ENCODE measurements at places on chromosomes 16 and 17.

DNA sequence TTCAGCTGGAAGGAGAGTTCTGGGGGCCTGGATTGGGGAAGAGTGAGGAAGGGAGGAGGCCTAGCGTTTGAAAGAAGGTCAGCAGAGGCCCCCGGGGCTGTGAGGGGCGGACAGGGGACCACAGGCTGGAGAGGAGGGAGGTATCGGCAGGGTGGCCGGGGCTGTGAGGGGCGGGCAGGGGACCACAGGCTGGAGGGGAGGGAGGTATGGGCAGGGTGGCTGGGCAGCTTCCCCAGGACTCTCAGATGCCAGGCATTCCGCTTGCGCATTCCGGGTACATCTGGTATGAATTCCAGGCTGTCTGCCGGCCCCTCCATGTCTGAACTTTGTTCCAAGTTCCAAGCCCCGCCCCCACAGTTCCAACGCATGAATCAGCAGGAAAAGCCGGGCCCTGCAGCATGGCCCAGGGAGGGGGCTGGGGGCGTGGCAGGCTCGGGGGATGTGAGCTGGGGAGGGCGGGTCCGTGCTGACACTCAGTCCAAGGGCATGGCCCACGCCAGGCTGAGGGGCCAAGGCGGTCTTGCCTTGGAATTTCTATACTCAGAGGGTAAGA lies 4.3 kb upstream of the TLCD2 start:
- H3K27ac ChIP-seq = peak overlapping the region; percentile 100
- H3K27me3 ChIP-seq = no peaks in the 10 kb centered on the region
- H3K4me1 ChIP-seq = peaks cover 16% of the 10 kb centered on the region
- peaks cover 22% of the 10 kb centered on the region for H3K36me3 ChIP-seq

GRCh38 chr16:50744881-50745280 lies 3.0 kb downstream of the CYLD start:
- no peak overlapping the region for H3K4me3 ChIP-seq
- peaks cover 16% of the 10 kb centered on the region for H3K4me1 ChIP-seq
- no peak for DNase-seq
- H3K27me3 ChIP-seq = no peaks in the 10 kb centered on the region

DNA sequence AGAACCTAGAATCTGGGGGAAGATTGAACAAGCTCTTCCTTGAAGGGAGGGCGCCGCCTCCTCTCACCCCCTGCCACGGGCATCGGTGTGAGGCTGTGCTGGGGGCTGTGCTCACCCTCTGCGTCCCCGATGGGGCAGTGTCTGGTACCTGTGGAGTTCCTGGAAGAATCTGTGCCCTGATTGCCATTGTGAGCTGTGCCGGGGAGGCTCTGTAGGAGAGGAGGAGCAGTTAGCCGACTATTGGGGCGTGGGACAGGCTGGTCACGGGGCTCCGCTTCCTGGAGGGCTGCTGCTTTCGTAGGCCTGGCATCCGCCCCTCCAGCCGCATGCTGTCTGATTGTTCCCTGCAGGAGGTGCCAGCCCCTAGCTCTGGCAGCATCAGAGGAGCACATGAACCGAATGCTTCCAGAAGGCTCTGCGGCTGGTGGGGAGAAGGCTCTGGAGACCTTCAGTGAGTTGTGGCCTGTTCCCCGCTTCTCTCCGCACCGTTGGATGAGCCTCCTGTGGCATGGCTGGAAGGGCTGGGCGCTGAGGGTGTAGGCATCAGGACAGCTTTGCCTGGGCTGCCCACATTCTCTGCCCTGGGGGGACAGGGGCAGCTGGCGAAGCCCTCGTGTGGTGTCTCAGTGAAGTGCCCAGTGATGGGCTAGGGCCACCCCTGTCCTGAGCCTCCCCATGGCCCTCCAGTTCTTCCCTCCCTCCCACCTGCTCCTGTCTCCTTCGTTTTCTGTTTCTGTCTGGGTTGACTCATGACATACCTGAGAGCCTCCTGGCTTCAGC lies 86.9 kb downstream of the SEC14L1 start:
- no peaks in the 10 kb centered on the region for H3K36me3 ChIP-seq
- no peaks in the 10 kb centered on the region for H3K4me1 ChIP-seq
- no peak for DNase-seq
- H3K27me3 ChIP-seq = no peaks in the 10 kb centered on the region

DNA sequence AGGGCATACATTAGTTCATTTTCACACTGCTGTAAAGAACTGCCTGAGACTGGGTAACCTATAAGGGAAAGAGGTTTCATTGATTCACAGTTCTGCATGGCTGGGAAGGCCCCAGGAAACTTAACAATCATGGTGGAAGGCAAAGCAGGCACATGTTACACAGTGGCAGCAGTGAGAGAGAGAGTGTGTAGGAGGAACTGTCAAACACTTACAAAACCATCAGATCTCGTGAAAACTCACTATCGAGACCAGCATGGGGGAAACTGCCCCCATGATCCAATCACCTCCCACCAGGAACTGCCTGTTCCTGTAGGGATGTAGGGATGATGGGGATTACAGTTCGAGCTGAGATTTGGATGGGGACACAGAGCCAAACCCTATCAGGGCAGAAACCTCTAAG lies 17.2 kb downstream of the NUBP1 start:
- DNase-seq = no peak
- H3K4me1 ChIP-seq = peaks cover 9% of the 10 kb centered on the region
- H3K4me3 ChIP-seq = no peak overlapping the region
- no peak overlapping the region for H3K27ac ChIP-seq

DNA sequence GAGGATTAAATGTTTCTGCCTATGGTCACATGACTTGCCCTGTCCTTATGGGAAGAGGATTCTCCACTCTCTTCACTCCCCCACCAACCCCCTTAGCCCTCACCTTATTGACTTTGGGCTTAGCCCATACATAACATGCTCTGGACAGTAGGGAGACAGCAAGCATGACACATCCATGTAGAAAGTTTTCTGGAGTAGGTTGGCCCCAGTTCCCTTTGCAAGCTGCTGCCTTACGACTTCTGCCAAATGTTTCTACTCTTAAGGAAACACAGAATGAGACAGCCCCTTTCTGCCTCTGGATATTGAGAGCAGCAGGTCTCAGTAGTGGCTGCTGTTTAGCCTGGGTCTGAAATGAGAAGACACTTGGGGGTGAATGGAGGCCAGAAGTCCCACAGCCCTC lies 282.2 kb downstream of the MAP2K6 start:
- H3K36me3 ChIP-seq = no peaks in the 10 kb centered on the region
- no peak overlapping the region for H3K4me3 ChIP-seq
- no peak overlapping the region for H3K27ac ChIP-seq
- DNase-seq = no peak
- no peaks in the 10 kb centered on the region for H3K4me1 ChIP-seq

GRCh38 chr16:12260647-12261262 lies 284.2 kb downstream of the SNX29 start:
- no peak for DNase-seq
- no peaks in the 10 kb centered on the region for H3K4me1 ChIP-seq
- no peak overlapping the region for H3K27ac ChIP-seq
- H3K27me3 ChIP-seq = no peaks in the 10 kb centered on the region

DNA sequence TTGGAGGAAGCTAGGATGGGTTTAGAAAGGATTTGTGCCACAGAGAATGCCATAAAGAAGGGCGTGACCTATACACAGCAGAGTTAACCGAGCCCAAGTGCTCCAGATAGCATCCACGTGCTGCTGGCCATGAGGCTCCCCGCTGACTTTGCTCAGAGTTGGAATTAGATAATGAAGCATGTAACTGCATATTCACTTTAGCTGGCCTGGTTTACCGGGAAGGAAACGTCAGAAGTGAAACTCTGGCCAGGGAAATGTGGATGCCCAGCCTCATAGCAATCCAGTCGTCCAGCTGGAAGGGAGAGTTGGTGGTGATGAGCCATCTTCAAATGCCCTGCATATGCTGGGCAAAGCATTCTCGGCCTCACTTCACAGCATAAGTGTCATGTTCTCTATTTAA lies 6.1 kb downstream of the KRT35 start:
- H3K36me3 ChIP-seq = no peaks in the 10 kb centered on the region
- H3K4me3 ChIP-seq = no peak overlapping the region
- no peak for DNase-seq
- no peaks in the 10 kb centered on the region for H3K27me3 ChIP-seq
- no peak overlapping the region for H3K27ac ChIP-seq

DNA sequence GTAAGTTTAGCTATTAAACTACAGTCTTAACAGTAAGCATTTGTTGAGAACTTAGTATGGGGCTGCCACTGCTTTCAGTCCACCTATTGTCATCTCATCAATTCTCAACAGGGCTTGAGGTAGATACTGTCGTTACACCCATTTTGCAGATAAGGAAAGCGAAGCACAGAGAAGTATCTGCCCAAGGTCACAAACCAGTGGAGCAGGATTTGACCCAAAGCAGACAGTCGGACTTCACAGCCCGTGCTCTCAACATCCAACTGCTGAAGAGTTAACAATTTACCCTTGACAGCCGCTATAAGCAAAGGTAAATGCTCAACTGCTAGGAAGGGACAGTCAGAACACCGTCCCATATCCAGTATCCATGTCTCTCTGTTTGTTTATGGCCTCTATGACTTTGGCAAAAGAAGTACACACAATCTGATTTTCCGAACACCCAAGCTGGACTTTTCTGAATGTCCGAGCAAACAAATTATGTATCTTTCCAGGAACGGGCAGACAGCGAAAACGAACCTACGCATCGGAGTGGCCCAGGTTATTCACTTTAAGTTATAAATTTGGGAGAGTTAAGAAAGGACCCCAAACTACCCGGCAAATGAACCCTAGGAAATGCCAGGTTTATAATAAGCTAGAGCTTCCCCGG lies 1.2 kb downstream of the SIAH1 start:
- peak overlapping the region; percentile 81 for H3K27ac ChIP-seq
- peaks cover 34% of the 10 kb centered on the region for H3K4me1 ChIP-seq
- DNase-seq = peak; percentile 65
- no peaks in the 10 kb centered on the region for H3K36me3 ChIP-seq

- H3K36me3 ChIP-seq = no peaks in the 10 kb centered on the region
- no peak for DNase-seq
- no peak overlapping the region for H3K27ac ChIP-seq
- no peak overlapping the region for H3K4me3 ChIP-seq
- peaks cover 8% of the 10 kb centered on the region for H3K4me1 ChIP-seq
Observed at GRCh38 chr16:27258241-27258734, 10.3 kb downstream of the NSMCE1 start.

DNA sequence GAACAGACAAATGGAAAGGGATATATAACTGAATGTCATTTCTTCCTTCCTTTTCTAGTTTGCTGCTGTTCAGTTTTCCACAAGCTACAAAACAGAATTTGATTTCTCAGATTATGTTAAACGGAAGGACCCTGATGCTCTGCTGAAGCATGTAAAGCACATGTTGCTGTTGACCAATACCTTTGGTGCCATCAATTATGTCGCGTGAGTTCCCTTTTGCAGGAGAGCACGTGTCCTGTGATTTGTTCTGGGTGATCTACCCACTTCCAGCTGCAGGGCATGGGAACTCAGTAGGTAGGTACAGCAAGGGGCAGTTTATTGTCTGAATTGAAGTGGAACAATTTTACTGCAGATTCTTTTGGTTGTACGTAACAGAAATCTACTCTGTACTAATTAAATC lies 8.8 kb downstream of the ITGAL start:
- H3K27me3 ChIP-seq = no peaks in the 10 kb centered on the region
- no peak overlapping the region for H3K4me3 ChIP-seq
- no peak overlapping the region for H3K27ac ChIP-seq
- no peaks in the 10 kb centered on the region for H3K36me3 ChIP-seq

- no peaks in the 10 kb centered on the region for H3K36me3 ChIP-seq
- H3K27ac ChIP-seq = no peak overlapping the region
- H3K27me3 ChIP-seq = no peaks in the 10 kb centered on the region
- no peak overlapping the region for H3K4me3 ChIP-seq
- no peak for DNase-seq
- no peaks in the 10 kb centered on the region for H3K4me1 ChIP-seq
Observed at GRCh38 chr16:55710466-55710865, 54.7 kb downstream of the SLC6A2 start.

DNA sequence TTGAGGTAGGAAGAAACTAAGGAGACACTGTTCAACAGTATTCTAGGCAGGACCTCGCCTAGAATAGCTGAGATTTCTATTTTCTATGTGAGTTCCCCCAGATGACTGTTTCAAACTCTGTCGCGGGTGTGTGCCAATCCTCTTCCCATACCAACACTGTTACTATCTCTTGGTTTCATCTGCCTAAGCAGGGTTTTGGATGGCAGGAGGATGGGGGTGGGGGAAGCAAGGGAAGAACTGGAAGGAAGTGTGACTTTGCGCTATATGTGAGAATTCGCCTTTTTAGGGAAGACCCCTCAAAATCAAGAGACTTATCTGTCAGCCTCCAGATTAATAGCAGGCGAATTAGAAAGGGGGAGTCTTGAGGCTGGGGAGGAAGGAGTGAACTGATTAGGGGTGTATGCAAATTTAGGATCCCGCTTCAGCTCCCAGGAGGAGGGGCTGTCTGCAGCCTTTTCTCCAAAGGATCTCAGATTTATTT lies 521 bp upstream of the G6PC3 start:
- H3K27me3 ChIP-seq = no peaks in the 10 kb centered on the region
- peak overlapping the region; percentile 66 for H3K4me3 ChIP-seq
- no peak for DNase-seq
- H3K4me1 ChIP-seq = peaks cover 37% of the 10 kb centered on the region

DNA sequence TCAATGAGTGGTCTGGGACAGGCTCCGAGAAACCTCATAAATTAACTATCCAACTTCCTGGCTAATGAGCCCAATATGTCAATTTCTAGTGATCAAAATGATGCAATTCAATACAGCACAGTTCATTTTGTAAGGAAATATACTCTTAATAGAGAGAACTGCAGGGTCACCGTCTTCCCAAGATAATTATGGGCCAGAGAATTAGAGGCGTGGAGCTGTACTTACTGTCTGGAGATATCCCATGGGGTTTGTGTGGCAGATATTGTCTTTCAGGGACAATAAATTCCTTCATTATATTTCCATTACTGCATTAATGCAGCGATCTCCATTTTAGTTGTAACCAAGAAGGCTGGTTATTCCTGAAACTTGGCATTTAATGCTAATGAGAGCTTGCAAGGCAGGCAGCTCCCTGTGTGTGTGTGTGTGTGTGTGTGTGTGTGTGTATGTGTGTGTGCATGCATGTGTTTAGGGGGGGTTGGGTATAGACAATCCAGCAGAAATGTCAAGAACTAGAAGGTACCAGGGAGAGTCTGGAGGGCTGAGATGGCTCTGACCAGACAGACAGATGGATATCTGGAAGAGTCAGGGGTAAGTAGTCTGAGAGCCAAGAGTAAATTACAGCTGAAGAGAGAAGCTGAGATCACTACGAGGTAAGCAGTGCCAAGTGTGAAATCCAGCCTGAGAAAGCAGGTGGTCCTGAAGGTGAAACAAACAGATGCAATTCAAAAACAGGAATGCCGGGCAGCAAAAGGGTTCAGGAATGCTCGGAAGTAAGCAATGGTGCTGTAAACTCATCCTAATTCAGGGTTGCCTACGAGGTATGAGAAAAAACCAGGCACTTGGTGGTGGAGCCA lies 393.0 kb downstream of the CA10 start:
- no peak overlapping the region for H3K27ac ChIP-seq
- no peak overlapping the region for H3K4me3 ChIP-seq
- DNase-seq = no peak
- H3K36me3 ChIP-seq = no peaks in the 10 kb centered on the region

- DNase-seq = no peak
- H3K27ac ChIP-seq = no peak overlapping the region
- no peaks in the 10 kb centered on the region for H3K36me3 ChIP-seq
- H3K4me3 ChIP-seq = no peak overlapping the region
- no peaks in the 10 kb centered on the region for H3K4me1 ChIP-seq
- no peaks in the 10 kb centered on the region for H3K27me3 ChIP-seq
Observed at GRCh38 chr16:61842666-61843065, 193.6 kb downstream of the CDH8 start.

- H3K27ac ChIP-seq = peak overlapping the region; percentile 23
- peaks cover 30% of the 10 kb centered on the region for H3K4me1 ChIP-seq
- H3K4me3 ChIP-seq = no peak overlapping the region
- peaks cover 29% of the 10 kb centered on the region for H3K27me3 ChIP-seq
- H3K36me3 ChIP-seq = no peaks in the 10 kb centered on the region
Observed at GRCh38 chr17:79845601-79845949, 6.3 kb upstream of the CBX4 start.

Measured in ascending aorta (tissue), 2 donors.